ENCODE measurements at places on chromosomes 5 and 9. TPM values are rescaled to one million over a fixed set of nuclear protein-coding genes. Genes with fewer than 3 reads are reported as not detected.
A peak's percentile ranks its signal among the peaks of the same experiment; 100 is the strongest.

DNA sequence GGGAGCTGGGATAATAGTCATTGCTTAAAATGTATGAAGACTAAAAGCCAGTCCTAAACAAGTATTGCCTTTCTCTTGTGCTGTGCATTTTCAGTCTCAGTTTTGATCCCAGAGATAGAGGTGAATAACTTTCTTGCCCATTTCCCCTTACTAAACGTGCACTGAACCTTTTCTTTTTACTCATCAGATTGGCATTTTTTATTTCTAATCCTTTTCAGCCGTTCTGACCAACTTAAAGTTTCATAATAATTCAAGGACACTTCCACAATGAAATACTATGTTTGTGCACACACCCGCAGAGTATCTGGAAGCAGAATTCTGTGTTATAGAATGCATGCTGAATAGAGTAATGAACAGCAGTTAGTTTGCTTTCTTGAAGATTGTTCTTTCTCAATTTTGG lies 343.6 kb downstream of the LRRC70 start:
- no peak overlapping the region for H3K27ac ChIP-seq
- DNase-seq, result no peak
- H3K27me3 ChIP-seq, result no peaks in the 10 kb centered on the region
- no peaks in the 10 kb centered on the region for H3K36me3 ChIP-seq
- no peak overlapping the region for H3K4me3 ChIP-seq

- DNase-seq, result no peak
- H3K4me1 ChIP-seq, result no peaks in the 10 kb centered on the region
- H3K36me3 ChIP-seq, result no peaks in the 10 kb centered on the region
- H3K4me3 ChIP-seq, result no peak overlapping the region
- no peaks in the 10 kb centered on the region for H3K27me3 ChIP-seq
- no peak overlapping the region for H3K27ac ChIP-seq
Measured at GRCh38 chr5:115684513-115685037, 58.7 kb upstream of the TMED7 start.

The MVB12B gene
- total RNA-seq, result 19.5 TPM

GRCh38 chr5:134139377-134139851 lies 24.9 kb downstream of the TCF7 start:
- H3K4me3 ChIP-seq, result no peak overlapping the region
- H3K4me1 ChIP-seq, result no peaks in the 10 kb centered on the region
- H3K36me3 ChIP-seq, result peaks cover 4% of the 10 kb centered on the region
- H3K27ac ChIP-seq, result no peak overlapping the region
- no peak for DNase-seq

GRCh38 chr5:16538006-16538405 lies 72.4 kb upstream of the ZNF622 start:
- no peak overlapping the region for H3K27ac ChIP-seq
- DNase-seq, result no peak
- no peaks in the 10 kb centered on the region for H3K36me3 ChIP-seq
- no peaks in the 10 kb centered on the region for H3K27me3 ChIP-seq
- no peak overlapping the region for H3K4me3 ChIP-seq

DNA sequence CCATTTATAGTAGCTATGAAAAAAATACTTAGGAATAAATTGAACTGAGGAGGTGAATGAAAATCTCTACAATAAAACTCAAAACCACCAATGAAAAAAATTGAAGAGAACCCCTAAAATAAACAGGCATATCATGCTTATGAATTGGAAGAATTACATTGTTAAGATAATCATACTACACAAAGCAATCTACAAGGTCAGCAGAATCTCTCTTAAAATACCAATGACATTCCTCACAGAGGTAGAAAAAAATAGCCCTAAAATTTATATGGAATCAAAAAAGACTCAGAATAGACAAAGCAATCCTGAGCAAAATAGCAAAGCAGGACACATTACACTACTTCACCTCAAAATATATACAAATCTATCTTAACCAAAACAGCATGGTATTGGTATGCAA lies 23.2 kb downstream of the PRDM9 start:
- no peaks in the 10 kb centered on the region for H3K4me1 ChIP-seq
- H3K27me3 ChIP-seq, result no peaks in the 10 kb centered on the region
- H3K4me3 ChIP-seq, result no peak overlapping the region
- no peak overlapping the region for H3K27ac ChIP-seq

DNA sequence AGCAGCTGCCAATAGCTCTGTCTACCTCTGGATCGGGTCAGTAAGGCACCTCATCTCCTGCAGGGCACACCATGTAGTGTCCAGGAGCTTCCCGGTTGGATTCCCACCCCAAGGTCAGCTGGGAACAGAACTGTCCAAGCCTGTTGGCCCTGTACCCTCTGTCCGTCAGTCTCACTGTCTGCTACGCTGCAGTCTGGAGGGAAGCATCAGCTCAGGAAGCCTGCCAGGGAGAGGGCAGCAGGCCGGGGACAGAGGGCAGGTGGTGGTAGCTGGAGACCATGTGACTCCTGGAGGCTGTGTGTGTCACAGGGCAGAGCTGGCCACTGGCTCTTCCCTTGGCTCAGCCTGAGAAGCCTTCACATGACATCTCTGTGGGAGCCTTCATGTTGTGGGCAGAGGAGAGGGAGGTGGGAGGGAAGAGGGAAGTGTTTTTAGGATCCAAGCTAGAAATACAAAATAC lies 134.5 kb downstream of the SEC61B start:
- peak; percentile 15 for DNase-seq
- no peak overlapping the region for H3K27ac ChIP-seq
- no peak overlapping the region for H3K4me3 ChIP-seq
- no peaks in the 10 kb centered on the region for H3K4me1 ChIP-seq
- no peaks in the 10 kb centered on the region for H3K27me3 ChIP-seq

DNA sequence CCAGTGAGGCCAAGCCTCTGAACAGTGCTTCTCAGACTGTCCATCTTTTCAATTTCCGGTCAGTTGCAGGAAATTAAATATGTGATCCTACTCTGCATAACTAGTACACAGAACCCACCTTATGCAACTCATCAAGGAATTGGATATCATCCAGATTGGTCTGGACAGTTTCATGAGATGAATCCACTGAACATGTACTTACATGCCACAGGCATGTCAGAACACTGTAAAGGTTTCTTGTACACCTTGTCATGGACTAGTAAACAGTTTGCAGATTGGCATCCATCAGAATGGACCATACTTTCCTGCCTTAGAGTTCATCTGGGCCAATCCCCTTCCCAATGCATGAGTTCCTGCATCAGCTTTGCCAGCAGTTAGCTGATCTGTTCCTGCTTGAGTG lies 30.4 kb downstream of the GARNL3 start:
- no peak overlapping the region for H3K27ac ChIP-seq
- no peaks in the 10 kb centered on the region for H3K27me3 ChIP-seq
- no peaks in the 10 kb centered on the region for H3K36me3 ChIP-seq
- H3K4me1 ChIP-seq, result no peaks in the 10 kb centered on the region

The ENG gene
- 10.6 TPM for total RNA-seq

The HBEGF gene
- total RNA-seq, result 40.0 TPM

The BRINP1 gene
- total RNA-seq, result not detected

DNA sequence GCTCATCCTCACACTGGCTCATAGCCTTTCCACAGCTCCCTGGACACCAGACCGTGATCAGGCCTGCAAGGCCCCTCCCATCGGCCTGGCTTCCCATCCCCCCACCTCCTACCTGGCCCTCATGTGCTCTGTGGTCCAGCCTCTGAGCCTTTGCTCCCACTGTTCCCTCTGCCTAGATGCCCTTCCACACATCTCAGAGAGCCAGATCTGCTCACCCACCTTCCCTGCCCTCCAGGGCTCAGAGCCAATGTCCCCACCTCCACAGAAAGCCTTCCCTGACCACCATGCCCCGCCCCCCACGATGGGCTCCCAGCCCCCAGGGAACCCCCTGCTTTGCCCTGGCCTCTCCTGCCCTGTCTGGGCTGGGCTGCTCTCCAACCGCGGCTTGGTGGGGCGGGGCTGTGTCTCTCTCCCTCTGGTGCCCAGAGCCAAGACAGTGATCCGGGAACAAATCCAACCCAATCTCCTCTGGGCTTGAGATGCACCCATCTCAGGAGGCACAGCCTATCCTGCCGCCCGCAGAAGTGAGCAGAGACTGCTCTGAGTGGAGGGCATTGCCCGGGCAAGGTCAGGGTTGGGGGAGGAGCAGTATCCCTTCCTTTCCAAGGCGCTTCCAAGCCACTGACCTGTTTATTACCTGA lies 1.6 kb downstream of the NINJ1 start:
- H3K27ac ChIP-seq, result peak overlapping the region; percentile 95
- H3K4me3 ChIP-seq, result peak overlapping the region; percentile 77
- DNase-seq, result peak; percentile 79
- H3K4me1 ChIP-seq, result peaks cover 73% of the 10 kb centered on the region
- no peaks in the 10 kb centered on the region for H3K36me3 ChIP-seq

GRCh38 chr9:15192856-15193255 lies 114.2 kb downstream of the TTC39B start:
- DNase-seq, result no peak
- H3K27ac ChIP-seq, result no peak overlapping the region
- no peaks in the 10 kb centered on the region for H3K27me3 ChIP-seq
- H3K4me1 ChIP-seq, result no peaks in the 10 kb centered on the region
- peaks cover 27% of the 10 kb centered on the region for H3K36me3 ChIP-seq

GRCh38 chr5:95720094-95720786 lies 10.9 kb upstream of the RHOBTB3 start:
- DNase-seq, result no peak
- no peaks in the 10 kb centered on the region for H3K27me3 ChIP-seq
- H3K4me1 ChIP-seq, result peaks cover 3% of the 10 kb centered on the region
- no peak overlapping the region for H3K4me3 ChIP-seq
- peak overlapping the region; percentile 31 for H3K27ac ChIP-seq
- H3K36me3 ChIP-seq, result no peaks in the 10 kb centered on the region

DNA sequence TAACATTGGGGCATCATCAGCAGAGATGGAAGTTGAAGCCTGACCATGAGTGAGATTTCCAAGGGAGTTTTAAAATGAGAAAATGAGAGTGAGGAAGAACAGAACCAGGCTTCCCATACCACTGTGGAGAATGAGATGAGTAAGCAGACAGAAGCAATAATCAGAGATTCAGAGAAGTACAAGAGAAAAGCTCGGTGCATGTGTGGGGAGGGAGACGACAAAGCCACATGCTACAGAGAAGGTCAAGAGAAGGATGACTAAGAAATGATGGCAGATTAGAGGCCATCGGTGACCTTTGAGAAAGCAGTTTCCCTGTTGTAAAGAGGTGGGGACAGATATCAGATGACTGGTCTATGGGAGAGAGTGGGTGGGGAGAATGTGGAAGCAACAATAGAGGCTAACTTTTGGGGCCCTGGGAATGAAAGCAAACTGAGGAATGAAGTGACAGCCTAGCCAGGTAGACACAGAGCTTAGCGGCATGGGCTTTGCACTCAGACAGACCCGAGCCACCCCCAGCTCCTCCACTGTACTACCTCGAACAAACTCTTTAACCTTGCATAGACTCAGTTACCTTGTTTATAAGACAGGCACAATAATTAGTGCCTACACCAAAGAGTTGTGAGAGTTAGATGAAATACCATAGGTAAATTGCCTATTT lies 207.7 kb downstream of the PIK3R1 start:
- no peaks in the 10 kb centered on the region for H3K36me3 ChIP-seq

DNA sequence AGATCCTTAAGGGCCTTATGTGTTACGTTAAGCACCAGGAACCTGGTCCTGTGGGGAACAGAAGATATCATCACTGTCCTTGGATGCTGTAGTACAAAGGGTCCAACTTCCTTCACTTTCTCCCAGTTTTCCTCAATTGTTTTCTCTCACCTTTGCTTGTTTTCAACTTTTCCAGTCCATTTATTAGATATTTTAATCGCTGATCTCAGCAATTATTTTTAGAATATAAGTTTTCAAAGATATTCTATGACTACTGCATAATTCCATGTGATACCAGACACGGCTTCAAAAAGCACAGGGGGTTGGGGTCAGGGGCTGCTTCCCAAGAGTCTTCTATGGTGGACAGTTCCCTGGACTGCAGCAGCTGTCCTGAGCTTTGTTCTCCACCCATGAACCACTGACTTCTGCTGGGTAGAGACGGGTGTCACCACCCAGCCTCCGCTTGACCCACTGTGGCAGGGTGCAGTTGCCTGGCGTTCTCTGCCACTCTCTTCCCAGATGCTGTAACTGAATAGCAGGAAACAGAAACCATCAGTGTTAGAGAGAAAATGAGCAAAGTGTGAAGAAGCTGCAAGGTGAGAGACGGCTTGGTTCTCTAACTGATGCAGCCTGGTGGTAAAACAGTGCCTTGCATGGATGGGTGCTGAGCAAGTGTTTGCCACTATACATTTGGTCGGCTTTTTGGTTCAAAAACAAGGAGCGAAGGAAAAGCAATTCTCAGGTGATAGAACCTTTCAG lies 383.0 kb downstream of the RAB3C start:
- no peaks in the 10 kb centered on the region for H3K4me1 ChIP-seq
- no peak overlapping the region for H3K27ac ChIP-seq
- DNase-seq, result no peak
- H3K36me3 ChIP-seq, result no peaks in the 10 kb centered on the region
- H3K4me3 ChIP-seq, result no peak overlapping the region

The WDR31 gene
- 1.8 TPM for total RNA-seq

- H3K4me3 ChIP-seq, result no peak overlapping the region
- peaks cover 7% of the 10 kb centered on the region for H3K27me3 ChIP-seq
- H3K4me1 ChIP-seq, result peaks cover 9% of the 10 kb centered on the region
- no peak for DNase-seq
Measured at GRCh38 chr9:78130004-78130403, 98.4 kb upstream of the GNAQ start.

DNA sequence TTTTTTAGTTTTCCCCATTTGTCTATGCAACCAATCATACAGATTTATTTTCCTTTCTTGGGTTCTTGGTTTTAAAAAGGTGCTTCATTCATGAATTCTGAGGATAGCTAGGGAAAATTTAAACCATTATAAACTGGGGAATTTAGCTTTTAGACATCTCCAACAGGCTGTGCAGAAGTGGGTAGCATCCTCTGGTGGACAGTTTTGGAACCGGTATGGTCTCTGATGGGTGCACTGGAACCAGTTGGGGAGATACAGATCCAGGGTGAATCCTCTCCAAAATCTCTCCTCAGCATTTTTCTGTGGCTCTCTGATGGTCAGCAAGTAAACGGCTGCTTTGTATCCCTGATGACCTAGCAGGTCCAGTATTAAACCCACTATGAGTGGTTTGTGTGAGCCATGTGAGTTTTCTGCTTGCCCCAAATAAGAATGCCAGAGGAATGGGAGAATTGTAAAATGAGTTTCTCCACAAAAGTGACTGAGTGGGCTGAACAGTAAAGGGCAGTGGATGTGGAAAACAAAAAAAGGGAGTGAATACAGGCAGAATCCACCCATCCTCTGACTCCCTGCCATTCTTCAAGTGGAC lies 9.1 kb upstream of the DNAJC25 start:
- DNase-seq, result peak; percentile 33
- H3K27me3 ChIP-seq, result peaks cover 3% of the 10 kb centered on the region
- no peaks in the 10 kb centered on the region for H3K4me1 ChIP-seq
- H3K36me3 ChIP-seq, result no peaks in the 10 kb centered on the region
- no peak overlapping the region for H3K27ac ChIP-seq
